ENCODE measurements at places on chromosomes 13 and 19.

DNA sequence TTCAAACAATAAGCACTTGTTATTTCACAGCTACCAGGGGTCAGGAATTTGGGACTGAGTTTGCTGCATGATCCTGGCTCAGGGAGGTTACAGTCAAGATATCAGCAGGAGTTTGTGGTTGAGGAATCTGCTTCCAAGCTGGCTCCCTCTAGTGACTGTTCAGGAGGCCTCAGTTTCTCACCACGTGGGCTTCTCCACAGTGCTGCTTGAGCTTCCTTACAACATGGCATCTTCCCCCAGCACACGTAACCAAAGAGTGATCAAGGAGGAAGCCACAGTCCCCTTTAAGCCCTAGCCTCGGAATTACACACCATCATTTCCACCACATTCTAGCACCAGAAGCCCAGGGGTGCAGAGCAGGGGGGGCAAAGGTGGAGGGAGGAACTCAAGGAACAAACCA lies 28.8 kb downstream of the CELF5 start:
- H3K27me3 ChIP-seq: 0 out of 2 replicates have a peak, but pooled peaks cover 4% of the 10 kb centered on the region
- no peaks in the 10 kb centered on the region for H3K36me3 ChIP-seq
- DNase-seq: no peak
- H3K27ac ChIP-seq: no peak overlapping the region

GRCh38 chr13:44972956-44973581 lies 16.2 kb downstream of the NUFIP1 start:
- peaks cover 4% of the 10 kb centered on the region for H3K36me3 ChIP-seq
- no peak overlapping the region for H3K4me3 ChIP-seq
- no peak overlapping the region for H3K27ac ChIP-seq
- no peaks in the 10 kb centered on the region for H3K27me3 ChIP-seq
- H3K4me1 ChIP-seq: peaks cover 21% of the 10 kb centered on the region

DNA sequence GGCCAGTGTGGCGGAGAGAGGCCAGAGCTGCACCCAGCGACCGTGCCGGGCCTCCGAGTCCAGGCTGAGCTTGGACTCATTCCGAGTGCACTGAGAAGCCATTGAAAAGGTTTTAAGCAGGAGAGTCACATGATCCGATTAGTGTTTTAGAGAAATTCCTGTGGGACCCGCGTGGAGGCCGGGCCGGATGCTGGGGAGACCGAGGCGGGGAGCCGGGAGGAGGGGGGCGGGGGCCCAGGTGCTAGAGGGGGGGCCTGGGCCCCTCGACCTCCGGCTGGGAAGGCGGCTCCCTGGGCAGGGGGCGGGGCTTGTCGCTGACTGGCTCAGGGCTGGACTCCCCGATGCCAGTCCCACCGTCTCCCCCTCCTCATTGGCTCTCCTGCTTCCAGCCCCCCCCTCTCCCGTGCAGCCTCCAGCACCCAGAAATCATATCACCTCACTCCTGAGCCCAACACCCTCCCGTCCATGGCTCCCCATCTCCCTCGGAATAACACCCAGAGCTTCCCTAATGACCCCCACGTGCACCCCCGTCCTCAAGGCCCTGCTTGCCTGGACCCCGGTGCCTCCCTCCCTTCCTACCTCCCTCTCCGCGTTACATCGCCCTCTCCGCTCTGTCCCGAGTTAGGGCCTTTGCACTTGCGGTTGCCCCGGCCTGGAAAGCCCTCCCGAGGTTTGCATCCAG lies 5.2 kb upstream of the ZNF579 start:
- DNase-seq: peak; percentile 60
- H3K36me3 ChIP-seq: no peaks in the 10 kb centered on the region
- peak overlapping the region; percentile 66 for H3K4me3 ChIP-seq
- no peaks in the 10 kb centered on the region for H3K4me1 ChIP-seq
- H3K27me3 ChIP-seq: no peaks in the 10 kb centered on the region

DNA sequence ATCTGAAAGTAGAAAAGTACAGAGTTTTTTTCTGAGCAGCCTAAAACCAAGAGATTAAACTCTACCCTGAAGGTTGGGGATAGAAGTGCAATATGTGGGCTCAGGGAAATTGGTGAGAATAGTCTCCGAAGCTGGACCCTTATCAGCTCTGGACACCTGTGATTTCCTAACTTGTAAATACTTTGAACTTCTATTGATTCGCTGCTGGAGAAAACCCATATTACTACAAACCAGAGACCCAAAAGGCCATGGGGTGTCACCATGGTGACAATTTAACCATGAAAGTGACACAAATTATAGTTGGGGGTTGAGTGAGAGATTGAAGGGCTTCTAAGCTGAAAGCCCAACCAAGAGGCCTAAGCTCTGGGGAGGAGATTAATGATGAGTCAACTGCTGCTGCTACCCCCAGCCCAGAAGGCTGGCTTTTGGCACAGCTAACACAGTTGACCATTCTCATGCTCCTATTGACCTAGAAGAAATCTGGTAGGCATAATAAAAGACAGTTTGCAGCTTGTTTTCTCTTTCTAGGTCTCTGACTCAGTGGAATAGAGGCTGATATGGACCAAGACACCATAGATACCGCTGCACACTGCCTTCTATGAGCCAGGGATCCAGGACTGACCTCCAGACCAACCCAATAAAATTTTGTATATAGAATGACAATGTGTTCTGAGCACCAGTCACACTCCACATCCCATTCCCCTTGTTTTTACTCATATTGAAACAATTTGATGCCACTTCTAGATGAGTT lies 131.9 kb upstream of the FNDC3A start:
- no peak overlapping the region for H3K27ac ChIP-seq
- H3K4me1 ChIP-seq: no peaks in the 10 kb centered on the region
- no peak for DNase-seq
- H3K27me3 ChIP-seq: no peaks in the 10 kb centered on the region

DNA sequence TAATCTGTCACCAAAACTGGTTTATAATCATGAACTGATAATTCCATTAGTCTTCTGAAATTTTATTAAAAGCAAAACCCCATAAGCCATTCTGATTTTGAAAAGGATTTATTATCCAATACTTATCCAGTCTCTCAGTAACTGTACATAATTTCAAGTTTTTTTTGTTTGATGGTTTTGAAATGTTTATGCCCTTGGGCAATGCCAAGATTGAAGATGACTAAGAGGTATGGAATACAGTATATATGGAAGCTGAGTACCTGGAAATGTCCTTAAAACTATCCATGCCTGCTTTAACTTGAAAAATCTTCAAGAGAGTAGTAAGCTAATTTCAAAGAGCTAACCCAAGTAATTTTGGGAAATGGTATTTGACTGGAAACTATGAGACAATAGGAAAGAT lies 1.8 kb upstream of the NEK5 start:
- no peaks in the 10 kb centered on the region for H3K27me3 ChIP-seq
- H3K4me1 ChIP-seq: no peaks in the 10 kb centered on the region
- no peak for DNase-seq
- no peak overlapping the region for H3K4me3 ChIP-seq

- 0 out of 2 replicates have a peak overlapping the region, but pooled peaks have one; percentile 3 for H3K27ac ChIP-seq
- no peak for DNase-seq
- no peaks in the 10 kb centered on the region for H3K36me3 ChIP-seq
- no peaks in the 10 kb centered on the region for H3K27me3 ChIP-seq
Observed at GRCh38 chr13:98504029-98504351, 72.9 kb downstream of the STK24 start.

DNA sequence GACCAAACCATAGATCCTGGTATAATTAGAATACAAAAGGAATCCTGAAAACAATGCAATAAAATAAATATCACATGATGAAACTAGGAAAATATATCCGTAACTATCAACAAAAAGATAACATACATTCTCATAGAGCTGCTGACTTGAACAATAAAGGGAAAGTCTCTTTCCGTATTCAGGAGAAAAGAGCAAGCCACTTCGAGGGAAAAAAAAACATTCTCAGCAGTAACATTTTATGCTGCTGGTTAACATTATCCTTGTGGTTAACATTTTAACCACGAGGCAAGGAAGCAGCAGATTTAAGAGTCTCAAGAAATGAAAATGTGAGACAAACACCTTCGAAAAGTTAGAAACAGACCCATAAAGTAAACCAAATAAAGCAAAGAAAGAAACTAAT lies 25.8 kb downstream of the NALCN start:
- DNase-seq: peak; percentile 41
- H3K4me1 ChIP-seq: peaks cover 9% of the 10 kb centered on the region
- no peak overlapping the region for H3K27ac ChIP-seq
- H3K4me3 ChIP-seq: peak overlapping the region; percentile 18

DNA sequence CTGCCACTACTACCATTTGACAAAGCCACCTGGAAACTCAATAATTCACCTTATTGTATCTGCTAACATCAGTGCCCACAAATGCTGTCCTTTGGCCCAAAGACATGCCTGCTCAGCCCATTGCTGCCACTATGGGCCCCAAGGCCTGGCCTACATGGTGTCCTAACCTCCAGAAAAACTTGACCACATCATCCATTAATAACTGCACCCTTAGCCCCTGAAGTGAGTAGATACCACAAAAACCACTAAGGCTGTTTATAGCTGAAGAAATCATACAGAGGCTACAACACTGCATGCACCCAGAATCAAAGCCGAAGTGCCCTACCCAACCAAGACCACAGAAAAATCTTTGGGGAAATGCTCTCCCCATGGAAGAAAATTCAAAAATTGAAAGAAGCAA lies 932.8 kb upstream of the SLITRK6 start:
- no peaks in the 10 kb centered on the region for H3K4me1 ChIP-seq
- no peak overlapping the region for H3K4me3 ChIP-seq
- no peak overlapping the region for H3K27ac ChIP-seq

DNA sequence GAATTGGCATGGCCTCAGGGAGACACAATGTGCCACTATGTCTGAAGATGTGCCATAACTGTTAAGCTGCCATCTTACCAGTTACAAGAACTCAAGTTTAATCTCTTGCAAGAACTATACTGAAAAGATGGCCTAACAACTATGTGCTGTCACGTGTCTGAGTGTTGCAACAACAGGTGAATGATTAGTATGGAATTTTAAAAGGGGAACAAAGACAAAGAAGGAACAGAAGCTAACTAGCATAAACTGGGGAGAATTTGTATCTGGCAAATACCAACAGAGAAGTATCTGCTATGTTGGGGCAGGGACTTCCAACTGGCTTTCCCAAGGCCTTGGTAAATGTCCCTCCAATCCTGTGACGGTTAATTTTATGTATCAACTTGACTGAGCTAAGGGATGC lies 11.5 kb upstream of the ACOD1 start:
- H3K27me3 ChIP-seq: no peaks in the 10 kb centered on the region
- H3K4me3 ChIP-seq: no peak overlapping the region
- peak overlapping the region; percentile 78 for H3K27ac ChIP-seq
- peak; percentile 29 for DNase-seq

DNA sequence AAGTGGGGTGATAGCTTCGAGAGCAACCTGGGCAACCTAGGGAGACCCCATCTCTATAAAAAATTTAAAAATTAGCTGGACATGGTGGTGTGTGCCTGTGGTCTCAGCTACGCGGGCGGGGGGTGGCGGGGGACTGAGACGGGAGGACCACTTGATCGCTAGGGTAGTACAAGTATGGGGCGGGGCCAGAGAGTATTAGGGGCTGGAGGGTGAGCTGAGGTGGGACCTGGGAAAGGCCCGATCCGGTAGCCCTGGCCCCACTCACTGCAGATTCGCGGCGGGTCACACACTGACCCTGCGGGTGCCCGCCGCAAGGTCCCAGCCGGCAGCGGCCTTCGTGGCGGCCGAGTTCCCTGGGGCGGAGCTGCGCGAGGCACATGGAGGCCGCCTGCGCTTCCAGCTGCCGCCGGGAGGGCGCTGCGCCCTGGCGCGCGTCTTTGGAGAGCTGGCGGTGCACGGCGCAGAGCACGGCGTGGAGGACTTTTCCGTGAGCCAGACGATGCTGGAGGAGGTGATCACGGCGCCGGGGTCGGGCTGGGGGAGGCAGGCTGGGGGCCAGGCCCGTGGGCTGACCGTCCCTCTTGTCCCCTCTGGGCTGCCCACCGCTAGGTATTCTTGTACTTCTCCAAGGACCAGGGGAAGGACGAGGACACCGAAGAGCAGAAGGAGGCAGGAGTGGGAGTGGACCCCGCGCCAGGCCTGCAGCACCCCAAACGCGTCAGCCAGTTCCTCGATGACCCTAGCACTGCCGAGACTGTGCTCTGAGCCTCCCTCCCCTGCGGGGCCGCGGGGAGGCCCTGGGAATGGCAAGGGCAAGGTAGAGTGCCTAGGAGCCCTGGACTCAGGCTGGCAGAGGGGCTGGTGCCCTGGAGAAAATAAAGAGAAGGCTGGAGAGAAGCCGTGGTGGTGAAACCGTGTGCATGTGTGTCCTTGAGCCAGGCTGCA lies 2.0 kb upstream of the ARHGAP45 start:
- peaks cover 17% of the 10 kb centered on the region for H3K27me3 ChIP-seq
- no peaks in the 10 kb centered on the region for H3K36me3 ChIP-seq
- no peak overlapping the region for H3K27ac ChIP-seq
- no peaks in the 10 kb centered on the region for H3K4me1 ChIP-seq
- peak; percentile 86 for DNase-seq
- no peak overlapping the region for H3K4me3 ChIP-seq

DNA sequence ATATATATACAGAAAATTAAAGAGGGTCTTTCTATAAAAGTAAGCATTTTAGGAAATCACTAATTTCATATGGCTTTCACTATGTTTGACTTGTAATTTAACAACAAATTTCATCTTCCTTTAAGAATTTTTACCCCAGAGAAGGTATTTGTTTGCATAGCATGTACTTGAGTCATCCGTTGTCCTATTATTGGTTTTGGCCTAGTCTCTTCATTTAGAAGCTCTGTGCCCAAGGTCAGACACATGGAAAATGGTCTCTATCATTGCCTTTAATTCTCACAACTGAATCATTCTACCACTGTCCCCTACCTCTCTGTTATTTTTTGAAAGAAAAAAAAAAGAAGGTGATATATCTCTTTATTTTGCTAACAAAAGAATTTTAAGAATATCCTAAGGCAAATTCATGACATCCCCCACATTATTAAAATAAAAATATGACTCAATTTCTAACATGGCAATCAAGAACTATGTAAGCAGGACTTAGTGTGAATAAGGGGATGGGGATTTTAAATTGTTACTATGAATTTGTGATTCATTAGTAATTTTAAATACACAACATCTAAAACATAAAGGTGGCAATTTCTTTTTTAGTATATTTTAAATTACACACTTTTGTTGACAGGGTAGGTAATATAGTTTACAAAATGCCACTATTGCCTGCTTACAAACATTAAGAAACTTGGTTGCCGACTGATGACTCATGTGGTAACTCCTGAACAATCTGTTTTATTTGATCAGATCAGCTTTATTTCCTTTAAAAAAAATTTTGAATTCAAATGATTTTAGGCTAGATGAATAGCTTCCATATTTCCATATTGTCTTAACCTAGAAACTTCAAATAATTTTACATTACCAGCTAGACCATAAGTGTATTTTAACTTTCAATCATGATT lies 13.9 kb downstream of the SLITRK5 start:
- H3K27me3 ChIP-seq: no peaks in the 10 kb centered on the region
- H3K4me3 ChIP-seq: no peak overlapping the region
- no peak overlapping the region for H3K27ac ChIP-seq
- H3K4me1 ChIP-seq: no peaks in the 10 kb centered on the region
- H3K36me3 ChIP-seq: no peaks in the 10 kb centered on the region

DNA sequence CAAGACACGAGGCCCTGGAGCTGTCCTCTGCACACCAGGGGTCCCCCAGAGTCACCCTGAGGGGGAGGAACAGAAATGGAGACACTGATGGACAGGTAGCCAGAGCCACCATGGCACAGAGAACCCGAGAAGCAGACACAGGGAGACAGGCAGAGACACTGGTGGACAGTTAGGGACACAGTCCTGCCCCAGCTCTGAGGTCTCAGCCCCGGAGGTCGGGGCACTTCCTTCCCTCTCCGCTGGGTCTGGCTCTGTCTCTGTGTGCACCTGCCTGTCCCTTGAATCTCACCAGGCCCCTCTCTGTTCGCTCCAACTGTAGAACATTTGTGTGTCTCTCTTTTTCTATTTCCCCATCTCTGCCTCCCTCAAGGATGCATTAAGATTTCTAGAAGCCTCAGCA lies 4.6 kb downstream of the KLK14 start:
- H3K4me1 ChIP-seq: no peaks in the 10 kb centered on the region
- H3K4me3 ChIP-seq: no peak overlapping the region
- DNase-seq: no peak
- H3K36me3 ChIP-seq: no peaks in the 10 kb centered on the region
- no peaks in the 10 kb centered on the region for H3K27me3 ChIP-seq
